HT1080 (cell line): ENCODE measurements at places on chromosomes 11 and 22. TPM values are rescaled to one million over a fixed set of nuclear protein-coding genes. Genes with fewer than 3 reads are reported as not detected.

GRCh38 chr11:6927030-6927617 is 898 bp downstream of the ZNF215 start:
- no peak for DNase-seq

- no peak for DNase-seq
These were observed 109.7 kb downstream of the WNT7B start for GRCh38 chr22:45867118-45867905.

DNA sequence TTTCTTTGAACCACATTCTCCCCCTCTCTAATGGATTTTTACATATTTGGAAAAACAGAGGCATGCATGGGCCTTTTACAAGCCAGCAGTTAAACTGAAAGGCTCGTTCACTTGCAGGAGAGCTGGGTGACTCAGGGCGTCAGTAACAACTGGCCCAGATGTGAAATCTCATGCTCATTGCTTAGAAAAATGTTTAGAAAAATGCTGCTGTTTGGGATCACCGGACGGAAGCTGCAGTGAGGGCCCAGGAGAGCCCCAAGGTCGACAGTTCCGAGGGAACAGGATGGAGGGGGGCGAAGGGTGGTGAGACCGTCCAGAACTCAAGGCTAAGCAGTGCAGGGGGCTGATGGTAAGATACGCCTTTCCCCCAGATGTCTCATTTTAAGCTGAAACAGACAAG is 41.7 kb upstream of the SMTN start:
- DNase-seq, result no peak

- no peak for DNase-seq
These were observed 7.1 kb upstream of the MEN1 start for GRCh38 chr11:64817476-64817875.

GRCh38 chr22:48574776-48575617 is 1252.7 kb downstream of the BRD1 start:
- no peak for DNase-seq

DNA sequence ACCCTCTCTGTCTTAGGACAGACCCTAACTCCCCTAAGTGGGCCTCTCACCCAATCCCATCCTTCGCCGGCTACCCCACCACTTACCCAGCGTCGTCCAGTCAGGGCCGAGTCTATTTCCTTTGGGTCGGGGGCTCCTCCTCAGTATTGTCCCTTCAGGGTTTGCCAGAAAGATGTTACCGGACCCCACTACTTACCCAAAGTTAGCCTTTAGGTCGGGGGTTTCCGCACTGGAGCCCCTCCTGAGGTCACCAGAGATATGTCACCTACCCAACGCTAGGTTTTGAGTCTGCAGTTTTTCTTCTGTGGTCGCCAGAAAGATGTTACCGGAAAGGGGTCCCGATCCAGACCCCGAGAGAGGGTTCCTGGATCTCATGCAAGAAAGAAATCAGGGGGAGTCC is 17.9 kb upstream of the B4GALNT4 start:
- no peak for DNase-seq

- no peak for DNase-seq
These were observed 135.6 kb downstream of the NAV2 start for GRCh38 chr11:19848219-19848618.

- DNase-seq, result no peak
These were observed 26.7 kb downstream of the FLI1 start for GRCh38 chr11:128720522-128720985.

- DNase-seq, result no peak
These were observed 47.9 kb downstream of the ASCL2 start for GRCh38 chr11:2222451-2222850.

Gene SEPTIN5
- 2.3 and 2.8 TPM in 2 replicates for total RNA-seq

Gene NOX4
- 12.5 and 16.6 TPM in 2 replicates for total RNA-seq

Gene GPR83
- 0.05 TPM in 1 of 2 replicates, not detected in the other for total RNA-seq

Gene CHRDL2
- total RNA-seq, result not detected in 2 replicates

Gene RIMBP3B
- 0.05 and 0.30 TPM in 2 replicates for total RNA-seq

Gene OR51B4
- 21.5 and 33.4 TPM in 2 replicates for total RNA-seq
